ENCODE measurements at places on chromosomes 6 and 20.
A peak's percentile ranks its signal among the peaks of the same experiment; 100 is the strongest.

DNA sequence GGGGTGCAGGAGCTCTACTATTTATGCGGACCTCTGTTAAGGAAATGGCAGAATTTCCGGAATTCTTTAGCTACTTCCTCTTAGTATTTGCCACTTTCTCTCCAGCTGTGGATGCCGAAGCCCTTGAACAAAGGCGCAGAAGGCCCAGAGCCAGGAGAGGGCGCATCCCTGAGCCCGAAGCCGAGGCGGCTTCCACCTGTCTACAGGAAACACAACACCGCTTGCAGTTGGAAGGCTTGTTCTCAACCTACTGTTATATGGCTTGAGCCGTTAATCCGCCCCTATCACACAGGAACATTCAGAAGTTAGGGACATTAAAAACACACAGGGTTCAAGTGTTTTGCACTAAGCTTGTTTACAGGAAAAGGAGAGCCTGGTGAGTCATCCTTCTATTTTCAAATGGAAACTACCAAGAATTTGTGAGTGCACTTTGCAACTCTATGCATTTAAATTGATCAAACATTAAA lies 417.1 kb downstream of the BCKDHB start:
- DNase-seq, result peak; percentile 8

DNA sequence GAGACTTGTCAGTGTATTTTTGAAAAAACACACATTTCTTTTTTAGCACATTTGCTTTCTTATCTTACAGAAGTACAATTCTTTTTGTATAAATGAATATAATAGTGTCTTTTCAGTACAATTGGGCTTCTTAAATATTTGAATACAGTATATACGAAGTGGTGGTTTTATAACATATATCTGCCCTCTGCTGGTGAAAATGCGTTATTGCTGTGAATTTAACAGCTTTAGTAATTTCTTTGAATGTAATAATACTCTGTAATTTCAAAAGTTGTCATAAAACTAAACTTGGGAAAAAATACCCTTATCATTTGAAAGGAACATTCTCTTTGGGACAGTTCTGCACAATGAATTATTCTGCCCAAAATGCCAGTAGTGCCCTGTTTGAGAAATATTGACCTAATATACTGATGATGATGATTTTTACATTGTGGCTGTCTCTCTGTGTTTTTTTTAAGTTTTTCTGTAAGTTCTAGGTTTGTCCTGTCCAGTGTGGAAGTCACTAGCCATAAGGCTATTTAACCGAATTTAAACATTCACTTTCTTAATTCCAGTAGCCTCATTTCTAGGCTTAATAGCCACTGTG lies 19.0 kb downstream of the SMAP1 start:
- DNase-seq, result no peak

DNA sequence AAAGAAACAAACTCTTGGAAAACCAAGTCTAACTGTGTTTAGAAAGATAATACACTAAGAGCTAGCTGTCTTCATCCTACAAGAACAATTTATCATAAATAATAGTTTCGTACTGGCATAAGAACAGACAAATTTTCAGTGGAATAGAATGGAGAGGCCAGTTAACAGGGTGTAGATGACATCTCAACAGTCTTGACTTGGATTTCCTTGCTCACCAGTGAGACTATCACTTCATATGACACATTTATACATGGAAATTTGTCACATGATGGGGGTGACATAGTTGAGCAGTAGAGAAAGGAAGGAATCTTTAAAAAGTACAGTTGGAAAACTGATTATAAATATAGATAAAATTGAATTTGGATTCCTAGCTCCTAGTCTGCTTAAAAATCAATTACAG lies 35.6 kb downstream of the TNFAIP3 start:
- DNase-seq, result no peak

- DNase-seq, result no peak
These were observed 45.9 kb upstream of the CARMIL1 start for GRCh38 chr6:25233226-25233625.

DNA sequence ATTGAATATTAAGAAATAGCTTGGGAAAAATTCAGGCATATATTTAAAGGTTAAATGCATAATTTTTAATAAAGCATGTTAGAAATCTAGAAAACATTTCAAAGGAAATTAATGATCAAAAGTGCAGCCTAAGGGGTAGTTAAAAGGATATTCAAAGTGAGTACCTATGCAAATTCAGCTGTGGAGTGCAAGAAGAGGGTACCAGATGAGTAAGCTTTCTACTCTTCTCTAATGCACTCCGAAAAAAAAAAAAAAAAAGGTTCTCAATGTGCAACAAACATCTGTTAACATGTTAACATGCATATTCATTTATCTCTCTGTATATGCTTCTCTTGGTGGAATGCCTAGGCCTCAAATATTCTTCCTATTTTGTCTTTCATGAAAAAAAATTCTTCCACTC lies 32.0 kb upstream of the KATNA1 start:
- no peak for DNase-seq

GRCh38 chr6:82248273-82248735 lies 760 bp upstream of the IBTK start:
- DNase-seq, result peak; percentile 35

GRCh38 chr20:31739550-31739977 lies 474 bp downstream of the TPX2 start:
- no peak for DNase-seq

DNA sequence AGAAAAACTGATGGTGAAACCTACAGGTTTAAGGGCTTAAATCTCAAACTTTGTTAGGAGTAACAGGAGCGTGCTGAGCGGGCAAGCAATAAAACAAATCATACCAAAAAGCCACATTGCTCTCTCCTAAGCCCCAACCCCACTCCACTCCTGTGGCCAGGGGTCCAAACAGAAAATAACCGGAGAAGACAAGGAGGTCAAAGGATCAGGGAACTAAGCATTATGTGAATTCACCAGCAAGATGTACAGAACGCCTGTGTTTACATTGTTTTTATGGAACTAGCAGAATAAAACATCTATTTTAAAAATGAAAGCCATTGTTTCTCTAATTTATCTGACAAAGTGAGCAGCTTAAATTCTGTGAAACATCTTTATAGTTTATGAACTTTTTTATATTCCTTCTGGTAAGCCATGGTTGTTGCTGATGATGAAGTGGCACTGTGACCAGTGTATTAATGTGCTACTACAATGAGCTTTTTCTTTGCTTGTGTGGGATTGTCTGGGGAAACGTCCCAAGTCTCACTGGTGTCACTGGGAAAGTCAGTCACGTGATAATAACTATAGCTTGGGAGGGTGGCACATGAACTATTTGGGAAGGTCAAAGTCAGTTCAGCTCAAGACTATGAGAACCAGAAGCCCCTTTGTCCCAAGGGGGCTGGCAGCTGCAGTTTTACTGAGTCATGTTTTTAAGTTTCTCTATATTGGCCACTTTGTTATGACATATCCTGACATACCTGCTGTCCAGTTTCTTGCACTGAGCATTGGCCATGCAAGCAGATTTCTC lies 9.8 kb downstream of the FAM210B start:
- DNase-seq, result no peak

- DNase-seq, result no peak
These were observed 73.7 kb upstream of the HIVEP1 start for GRCh38 chr6:11938285-11938890.

DNA sequence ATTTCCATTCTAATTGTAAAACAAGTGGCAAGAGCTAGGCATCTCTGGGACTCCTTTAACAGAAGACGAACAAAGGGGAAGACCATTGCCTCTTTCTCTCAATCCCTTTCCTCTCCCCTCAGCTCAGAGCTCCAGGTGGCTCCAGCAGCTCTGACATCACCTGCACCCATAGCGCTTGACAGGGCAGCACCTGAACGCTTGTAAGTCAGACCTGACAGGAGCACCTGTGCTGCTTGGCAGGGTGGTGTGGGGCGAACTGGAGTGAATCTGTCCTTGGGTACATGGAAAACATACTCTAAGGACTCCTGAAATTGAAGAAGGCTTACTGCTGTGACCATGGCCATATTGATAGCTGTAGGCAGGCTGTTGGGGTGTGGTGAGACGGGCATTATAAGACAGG lies 409.5 kb upstream of the AGPAT4 start:
- no peak for DNase-seq

DNA sequence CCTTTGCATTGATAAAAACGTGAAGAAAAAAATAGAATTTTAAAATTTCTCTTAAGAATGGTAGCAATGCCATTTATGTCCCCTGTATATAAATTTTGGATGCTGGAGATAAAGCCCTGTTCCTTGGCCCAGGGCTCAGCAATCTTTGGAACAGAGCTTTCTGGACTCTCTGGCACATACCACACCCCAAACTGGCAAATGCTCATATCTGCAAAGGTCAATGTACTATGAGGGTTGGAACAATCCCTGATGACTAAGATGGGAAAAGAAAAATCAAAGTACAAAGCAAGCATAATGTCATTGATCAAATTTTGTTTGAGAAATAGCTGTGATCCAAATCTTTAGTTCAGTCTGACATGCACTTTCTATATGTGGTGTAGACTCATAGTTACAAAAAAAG lies 158.1 kb upstream of the HCRTR2 start:
- DNase-seq, result no peak

DNA sequence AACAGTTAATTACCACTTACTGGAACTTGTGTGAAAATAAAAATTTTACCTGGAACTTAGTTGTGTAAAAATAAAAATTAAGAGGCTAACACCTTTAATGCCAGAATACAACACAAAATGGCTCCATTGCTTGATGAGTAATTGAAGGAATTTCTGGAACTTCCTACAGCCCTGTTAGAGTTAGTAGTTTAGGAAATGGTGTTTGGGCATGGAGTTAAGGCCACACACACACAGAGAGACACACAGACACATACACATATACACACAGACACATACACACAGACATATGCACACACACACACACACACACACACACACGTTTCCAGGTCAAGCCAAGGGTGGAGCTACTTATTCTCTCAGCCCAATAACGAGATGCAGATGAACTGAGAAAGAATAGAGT lies 20.6 kb upstream of the CST3 start:
- no peak for DNase-seq

DNA sequence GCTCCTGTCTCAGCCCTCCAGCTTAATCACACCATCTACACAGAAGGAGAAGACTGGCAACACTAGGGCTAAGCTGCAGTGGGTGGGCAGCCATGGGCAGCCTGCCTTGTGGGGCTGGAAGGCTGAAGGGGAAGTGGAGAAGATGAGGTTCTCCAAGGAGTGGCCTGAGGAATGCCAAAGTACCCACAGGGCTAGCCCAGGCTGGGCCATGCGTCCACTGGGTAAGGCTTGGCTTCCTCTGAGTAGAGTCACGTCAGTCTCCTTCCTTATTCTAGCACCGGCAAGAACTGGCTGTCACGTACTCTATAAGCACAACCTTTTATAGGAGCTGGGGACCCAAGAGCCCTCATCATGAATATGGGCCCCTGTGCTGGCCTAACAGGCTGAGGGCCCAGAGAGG lies 110.6 kb upstream of the SIRPA start:
- DNase-seq, result no peak

GRCh38 chr20:61808447-61808846 lies 257.2 kb downstream of the TAF4 start:
- no peak for DNase-seq

- peak; percentile 47 for DNase-seq
These were observed 731 bp downstream of the TUBB2B start for GRCh38 chr6:3226481-3227362.

DNA sequence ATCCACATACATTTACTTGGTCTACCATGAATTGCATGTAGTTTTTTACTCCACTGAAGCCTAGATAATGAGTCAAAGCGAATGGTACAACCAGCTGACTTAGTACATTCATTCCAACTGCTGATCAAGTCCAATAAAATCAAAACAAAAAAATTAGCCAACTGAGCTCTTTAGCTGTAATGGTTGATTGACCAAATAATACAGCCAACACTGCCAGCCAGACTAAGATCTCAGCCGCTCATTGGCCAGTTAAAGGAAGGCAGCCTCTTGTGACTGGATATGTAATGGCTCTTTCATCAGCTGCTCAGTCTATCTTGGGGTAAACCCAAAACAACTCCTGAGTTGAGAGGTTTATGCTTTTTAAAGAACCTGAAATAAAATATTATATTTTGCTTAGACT lies 204.3 kb upstream of the RSPO3 start:
- DNase-seq, result no peak

- no peak for DNase-seq
These were observed 10.9 kb upstream of the MBOAT1 start for GRCh38 chr6:20223141-20223540.

GRCh38 chr20:51678026-51678697 lies 90.0 kb downstream of the ATP9A start:
- DNase-seq, result no peak

- DNase-seq, result no peak
These were observed 47.2 kb upstream of the CCN2 start for GRCh38 chr6:131998255-131998982.

DNA sequence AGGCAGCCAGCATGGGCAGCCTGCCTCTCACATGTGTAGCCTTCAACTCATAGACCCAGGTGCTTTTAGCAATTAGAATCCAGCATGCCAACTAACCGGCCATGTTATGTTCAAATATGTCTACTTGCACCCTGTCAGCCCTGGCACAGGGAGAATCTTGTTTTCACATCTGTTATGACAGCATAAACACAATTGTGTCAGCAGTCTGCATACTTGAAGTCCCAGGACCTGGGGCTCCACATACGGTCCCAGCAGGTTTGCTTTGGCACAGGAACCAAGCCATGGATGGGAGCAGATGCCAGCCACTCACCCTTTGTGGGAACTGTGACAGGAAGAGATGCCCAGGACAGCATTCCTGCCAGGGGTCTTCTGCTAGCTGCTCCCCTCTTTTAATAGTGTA lies 67.2 kb upstream of the SYNDIG1 start:
- DNase-seq, result no peak

GRCh38 chr6:64254558-64254957 lies 619.0 kb downstream of the PHF3 start:
- DNase-seq, result no peak

DNA sequence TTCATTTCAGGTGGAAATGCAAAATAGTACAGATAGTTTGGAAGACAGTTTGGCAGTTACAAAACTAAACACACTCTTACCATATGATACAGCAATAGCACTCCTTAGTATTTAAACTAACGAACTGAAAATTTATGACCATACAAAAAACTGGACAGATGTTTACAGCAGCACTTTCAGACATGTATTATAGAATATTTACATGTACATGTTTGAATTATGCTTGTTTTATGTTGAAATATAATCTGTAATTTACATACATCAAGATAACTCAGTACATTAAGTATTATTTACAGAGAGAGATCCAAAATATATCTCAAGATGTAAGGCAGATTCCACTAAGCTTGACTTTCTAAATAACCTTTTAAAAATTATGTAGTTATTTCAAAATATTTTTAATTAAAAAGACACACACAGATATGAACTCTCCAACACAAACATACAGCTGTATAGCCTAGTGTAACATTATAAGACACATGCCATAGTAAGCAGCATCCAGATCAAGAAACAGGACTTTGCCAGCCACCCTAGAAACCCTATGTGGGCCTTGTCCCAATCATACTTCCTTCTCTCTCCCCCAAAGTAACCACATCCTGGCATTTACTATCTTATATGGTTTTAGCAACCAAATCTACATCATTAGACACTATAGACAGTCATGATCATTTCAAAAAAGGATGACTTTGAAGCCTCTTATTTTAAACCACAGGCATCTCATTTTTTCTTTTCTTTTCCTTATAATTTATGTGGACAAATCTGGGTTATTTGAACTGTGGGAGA lies 82.2 kb downstream of the MAN1A1 start:
- no peak for DNase-seq

GRCh38 chr6:89299466-89299850 lies 15.6 kb downstream of the GABRR2 start:
- DNase-seq, result no peak

GRCh38 chr6:168147205-168147738 lies 68.3 kb upstream of the FRMD1 start:
- DNase-seq, result no peak

Measured in activated CD4-positive, alpha-beta T cell treated with anti-CD3 and anti-CD28 coated beads for 36 hours (primary cell).